CD4-positive, alpha-beta T cell (primary cell): ENCODE measurements at places on chromosomes 16 and 17. TPM values are rescaled to one million over a fixed set of nuclear protein-coding genes. Genes with fewer than 3 reads are reported as not detected.

DNA sequence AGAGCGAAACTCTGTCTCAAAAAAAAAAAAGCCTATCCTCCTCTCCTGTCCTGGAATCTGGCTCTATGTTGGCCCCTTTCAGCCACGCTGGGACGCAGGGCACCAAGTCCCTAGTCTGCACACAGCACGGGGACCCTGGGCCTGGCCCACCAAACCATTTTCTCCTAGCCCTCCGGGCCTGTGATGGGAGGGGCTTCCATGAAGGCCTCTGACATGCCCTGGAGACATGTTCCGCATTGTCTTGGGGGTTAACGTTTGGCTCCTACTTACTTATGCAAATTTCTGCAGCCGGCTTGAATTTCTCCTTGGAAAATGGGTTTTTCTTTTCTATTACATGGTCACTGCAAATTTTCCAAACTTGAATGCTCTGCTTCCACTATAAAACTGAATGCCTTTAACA, 12.6 kb upstream of the GPT2 start:
- DNase-seq, result no peak

DNA sequence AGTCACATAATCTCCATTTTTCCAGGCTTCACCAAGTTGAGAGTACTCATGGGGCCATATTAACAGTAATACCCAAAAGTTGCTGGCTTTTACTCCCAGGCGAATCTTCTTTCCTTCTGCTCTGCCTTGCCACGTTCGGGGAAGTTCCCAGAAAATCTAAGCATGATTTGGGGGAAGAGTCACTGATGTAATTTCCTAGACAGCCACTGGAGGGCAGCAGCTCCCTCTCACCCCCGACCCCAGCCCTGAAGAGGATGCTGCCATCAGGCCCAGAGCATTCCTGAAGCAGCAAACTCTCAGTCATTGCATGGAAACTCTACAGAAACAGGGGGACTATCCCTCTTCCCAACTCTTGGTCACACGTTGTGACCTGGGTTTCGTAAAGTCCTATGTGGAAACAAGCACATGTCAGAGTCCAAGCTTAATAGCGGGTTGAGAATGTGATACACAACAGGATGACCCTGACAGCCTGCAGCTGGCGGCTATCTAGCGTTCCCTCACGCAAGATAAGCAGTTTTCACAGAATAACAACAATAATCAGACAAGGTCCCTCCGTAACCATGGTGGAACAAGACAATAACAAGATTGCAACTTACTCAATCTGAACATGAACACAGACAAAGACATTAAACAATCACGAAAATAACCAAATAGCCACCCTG, 43.8 kb upstream of the DHX40 start:
- peak; percentile 33 for DNase-seq

The SKAP1 gene
- total RNA-seq, result 95.1 TPM

- no peak for DNase-seq
These were observed 26.9 kb downstream of the RGS9 start for GRCh38 chr17:65163990-65164495.
